ENCODE measurements at places on chromosomes 4 and X.

DNA sequence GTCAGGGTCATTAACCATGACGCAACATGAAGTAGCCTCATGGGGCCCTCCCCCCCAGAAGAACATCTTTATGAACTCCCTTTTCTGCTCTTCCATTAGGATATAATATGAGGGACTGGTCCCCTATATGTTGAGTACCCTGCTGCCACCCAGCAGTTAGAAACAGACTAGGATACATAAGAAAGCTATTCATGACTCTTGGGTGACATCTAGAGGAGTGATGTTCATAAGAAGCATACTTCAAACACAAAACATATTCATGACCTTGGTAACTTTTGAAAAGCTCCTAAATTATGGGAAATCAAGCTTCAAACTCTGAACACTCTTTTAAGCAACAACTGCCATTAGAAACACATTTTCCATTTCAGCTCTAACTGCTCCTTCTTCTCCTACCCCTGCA is 155.2 kb upstream of the SPIN4 start:
- DNase-seq = peak; percentile 12

DNA sequence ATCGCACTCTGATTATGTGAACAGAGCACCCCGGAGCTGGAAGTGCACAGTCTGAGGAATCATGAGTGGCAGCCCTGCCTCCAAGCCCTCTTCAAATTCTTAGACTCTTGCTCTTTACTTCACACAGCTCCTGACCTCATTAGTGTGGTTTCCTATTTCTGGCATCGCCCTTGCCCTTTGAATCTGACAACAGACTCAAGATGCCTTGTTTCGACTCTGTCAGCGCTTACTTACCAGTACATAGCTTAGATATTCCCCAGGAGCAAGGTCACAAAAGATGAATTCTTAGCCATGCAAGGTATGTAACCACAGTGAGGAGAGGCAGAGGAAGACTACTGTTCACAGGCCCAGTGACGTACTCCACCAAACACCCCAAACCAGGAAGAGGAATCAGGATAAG is 167.2 kb downstream of the KDR start:
- DNase-seq = no peak

DNA sequence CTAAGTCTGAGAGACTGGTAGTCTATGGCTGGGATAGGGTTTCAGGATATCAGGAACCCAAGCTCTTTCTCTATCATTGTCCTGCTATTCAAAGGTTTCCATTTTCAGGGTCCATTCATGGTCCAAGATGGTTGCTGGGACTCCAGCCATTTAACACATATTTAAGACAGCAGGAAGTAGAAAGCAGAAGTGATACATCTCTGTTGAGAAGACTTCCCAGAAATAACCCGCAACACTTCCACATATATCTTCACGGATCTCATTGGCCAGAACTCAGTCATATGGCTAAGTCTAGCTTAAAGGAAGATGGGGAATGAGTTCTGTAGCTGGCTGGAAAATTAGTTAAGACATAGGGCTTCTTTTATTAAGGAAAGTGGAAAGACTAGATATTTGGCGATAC is 23.8 kb downstream of the CTSO start:
- DNase-seq = no peak

GRCh38 chr4:185625503-185625902 is 90.2 kb upstream of the PDLIM3 start:
- no peak for DNase-seq

GRCh38 chrX:12657881-12658280 is 133.3 kb upstream of the PRPS2 start:
- no peak for DNase-seq

DNA sequence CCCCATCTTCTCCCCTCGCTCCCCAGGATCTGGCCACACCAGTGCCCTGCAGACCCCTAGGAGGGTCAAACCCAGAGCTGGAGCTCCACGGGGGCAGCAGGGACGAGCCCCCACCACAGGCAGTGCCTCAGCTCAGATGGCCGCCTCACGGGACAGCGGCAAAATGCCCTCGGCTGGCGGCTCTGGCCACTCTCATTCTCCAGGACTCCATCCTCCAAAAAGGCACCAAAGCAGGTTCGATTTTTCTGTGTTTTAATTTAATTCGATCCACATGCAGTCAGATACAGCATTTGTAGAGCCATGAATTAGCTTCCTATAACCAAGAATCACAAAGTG is 8.3 kb downstream of the FAM53A start:
- no peak for DNase-seq

GRCh38 chr4:32172086-32172485 is 1451.9 kb downstream of the PCDH7 start:
- no peak for DNase-seq

- no peak for DNase-seq
Observed at GRCh38 chr4:42466273-42466844, 69.1 kb downstream of the SHISA3 start.

DNA sequence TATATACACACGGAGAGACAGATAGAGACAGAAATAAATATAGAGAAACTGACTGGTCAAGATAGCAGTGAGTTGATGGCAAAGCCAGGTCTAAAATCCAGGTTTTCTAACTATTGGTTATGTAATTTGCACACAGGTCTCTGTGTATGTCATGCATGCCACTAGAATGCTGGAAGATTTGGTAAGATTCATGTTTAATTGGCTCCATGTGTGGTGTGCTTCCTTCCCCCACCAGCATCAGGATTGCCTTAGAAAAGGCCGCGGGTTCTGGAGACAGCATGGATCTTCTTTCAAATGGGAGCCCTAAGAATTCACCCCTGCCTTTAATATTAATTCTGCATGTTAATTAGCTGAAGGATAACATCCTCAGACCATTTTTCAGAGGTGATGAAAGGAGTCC is 31.3 kb downstream of the HAND2 start:
- DNase-seq = no peak

GRCh38 chrX:28910487-28910886 is 323.2 kb downstream of the IL1RAPL1 start:
- DNase-seq = no peak

DNA sequence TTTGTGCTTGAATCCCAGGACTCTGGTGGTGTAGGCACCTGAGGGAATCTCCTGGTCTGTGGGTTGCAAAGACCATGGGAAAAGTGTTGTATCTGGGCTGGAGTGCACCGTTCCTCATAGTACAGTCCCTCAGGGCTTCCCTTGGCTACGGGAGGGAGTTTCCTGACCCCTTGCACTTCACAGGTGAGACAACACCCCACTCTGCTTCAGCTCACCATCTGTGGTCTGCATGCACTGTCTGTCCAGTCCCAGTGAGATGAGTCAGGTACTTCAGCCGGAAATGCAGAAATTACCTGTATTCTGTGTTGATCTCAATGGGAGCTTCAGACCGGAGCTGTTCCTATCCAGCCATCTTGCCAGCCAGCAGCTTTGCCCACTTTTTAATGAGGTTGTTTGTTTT is 353.0 kb upstream of the IRS4 start:
- no peak for DNase-seq

- no peak for DNase-seq
Observed at GRCh38 chr4:2935762-2936743, 27.2 kb downstream of the NOP14 start.

- DNase-seq = no peak
Observed at GRCh38 chrX:73478961-73479360, 32.1 kb downstream of the CDX4 start.

GRCh38 chr4:27568952-27569319 is 708.3 kb downstream of the STIM2 start:
- no peak for DNase-seq

DNA sequence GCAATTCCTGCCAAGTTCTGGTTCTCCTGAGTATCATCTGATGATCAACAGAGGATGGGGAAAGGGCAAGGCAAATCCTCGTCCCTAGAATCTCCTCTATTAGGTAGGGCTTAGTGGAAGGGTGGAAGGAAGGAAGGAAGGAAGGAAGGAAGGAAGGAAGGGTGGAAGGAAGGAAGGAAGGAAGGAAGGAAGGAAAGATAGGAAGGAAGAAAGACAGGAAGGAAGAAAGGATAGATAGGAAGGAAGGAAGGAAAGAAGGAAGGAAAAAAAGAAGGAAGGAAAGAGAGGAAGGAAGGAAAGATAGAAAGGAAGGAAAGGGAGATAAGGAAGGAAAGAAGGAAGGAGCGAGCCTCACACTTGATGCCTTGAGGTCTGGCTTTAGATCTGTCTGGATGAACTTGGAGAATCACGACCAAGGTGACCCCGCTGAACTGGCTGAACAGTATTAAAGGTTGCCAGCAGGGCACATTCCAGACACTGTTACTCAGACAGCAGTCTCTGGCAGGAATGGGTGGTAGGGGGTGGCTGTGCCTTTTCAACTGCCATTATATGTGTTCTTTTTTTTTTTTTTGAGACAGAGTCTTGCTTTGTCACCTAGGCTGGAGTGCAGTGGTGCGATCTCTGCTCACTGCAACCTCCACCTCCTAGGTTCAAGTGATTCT is 57.1 kb downstream of the MAP7D2 start:
- DNase-seq = no peak

DNA sequence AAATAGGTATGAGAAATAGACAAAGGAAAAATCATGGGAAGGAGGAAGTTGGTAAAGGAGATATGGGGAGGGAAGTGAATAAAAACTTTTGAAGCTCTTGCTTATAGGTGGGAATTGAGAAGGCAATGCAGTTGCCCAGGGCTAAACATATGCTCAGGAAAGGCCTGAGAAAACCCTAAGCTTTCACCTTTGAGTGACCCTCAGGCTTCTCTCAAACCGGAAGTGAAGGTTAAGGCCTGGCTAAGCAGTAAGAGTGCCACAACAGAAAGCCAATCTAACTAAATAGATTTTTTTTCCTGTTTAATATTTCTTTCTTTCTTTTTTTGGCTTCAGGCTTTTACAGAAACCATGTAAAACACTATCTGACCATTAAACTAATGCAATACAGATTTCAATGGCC is 69.5 kb upstream of the GABRA3 start:
- DNase-seq = no peak

- no peak for DNase-seq
Observed at GRCh38 chr4:2434420-2434819, 15.7 kb downstream of the CFAP99 start.

DNA sequence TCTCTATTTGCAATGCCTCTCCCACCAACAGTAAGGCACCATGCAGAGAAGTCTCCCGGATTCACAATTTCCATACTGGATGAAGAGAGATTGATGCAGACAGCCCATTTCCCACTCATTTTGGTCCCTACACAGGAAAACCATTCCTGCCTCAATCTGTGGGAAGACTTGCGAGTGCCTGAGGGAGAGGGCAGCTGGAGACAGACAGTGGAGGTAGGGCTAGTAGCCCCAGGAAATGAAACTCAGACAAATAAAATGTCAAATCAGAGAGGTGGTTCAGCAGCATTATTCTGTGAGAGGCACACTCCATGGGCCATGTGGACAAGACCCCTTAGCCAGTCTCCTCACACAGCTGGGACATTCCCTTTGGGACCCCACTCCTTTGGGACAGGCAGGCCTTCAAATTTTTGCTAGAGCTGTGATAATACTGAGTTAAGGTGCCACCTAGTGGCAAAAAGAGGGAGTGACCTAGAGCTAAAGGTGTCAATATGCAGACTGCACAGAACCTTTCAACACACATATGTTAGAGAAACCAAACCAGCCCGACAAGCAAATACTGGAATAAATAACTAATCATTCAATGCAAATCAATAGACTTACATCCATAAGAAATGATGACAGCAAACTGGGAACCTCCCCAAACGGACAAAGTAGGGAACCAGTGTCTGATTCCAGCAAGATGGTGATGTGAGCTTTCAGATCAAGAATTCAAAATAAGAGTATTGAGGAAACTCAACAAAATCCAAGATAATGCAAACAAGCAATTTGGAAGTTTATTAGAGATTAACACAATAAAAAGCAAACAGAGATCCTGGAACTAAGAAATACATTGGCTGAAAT is 1865.3 kb upstream of the AGA start:
- peak; percentile 13 for DNase-seq

GRCh38 chrX:45191383-45191782 is 9.3 kb downstream of the DIPK2B start:
- DNase-seq = peak; percentile 42

DNA sequence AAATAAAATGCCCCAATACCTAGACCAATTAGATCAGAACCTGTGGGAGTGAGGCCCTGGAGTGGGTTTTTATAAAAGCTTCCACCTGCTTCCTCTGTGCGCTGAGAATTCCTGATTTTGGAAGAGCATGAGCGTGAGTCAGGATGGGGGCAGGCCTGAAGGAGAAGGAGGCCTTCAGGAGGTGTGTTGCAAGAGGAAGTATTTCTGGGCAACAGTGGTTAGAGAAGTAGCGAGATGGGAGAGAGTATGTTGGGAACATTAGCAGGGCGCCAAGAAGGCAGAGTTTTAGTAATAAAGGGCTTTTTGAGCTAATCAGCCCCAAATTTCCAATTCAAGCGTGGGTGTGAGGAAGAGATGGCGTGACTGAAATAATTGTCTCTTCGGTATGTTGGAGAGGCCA is 349.8 kb downstream of the UNC5C start:
- DNase-seq = no peak

DNA sequence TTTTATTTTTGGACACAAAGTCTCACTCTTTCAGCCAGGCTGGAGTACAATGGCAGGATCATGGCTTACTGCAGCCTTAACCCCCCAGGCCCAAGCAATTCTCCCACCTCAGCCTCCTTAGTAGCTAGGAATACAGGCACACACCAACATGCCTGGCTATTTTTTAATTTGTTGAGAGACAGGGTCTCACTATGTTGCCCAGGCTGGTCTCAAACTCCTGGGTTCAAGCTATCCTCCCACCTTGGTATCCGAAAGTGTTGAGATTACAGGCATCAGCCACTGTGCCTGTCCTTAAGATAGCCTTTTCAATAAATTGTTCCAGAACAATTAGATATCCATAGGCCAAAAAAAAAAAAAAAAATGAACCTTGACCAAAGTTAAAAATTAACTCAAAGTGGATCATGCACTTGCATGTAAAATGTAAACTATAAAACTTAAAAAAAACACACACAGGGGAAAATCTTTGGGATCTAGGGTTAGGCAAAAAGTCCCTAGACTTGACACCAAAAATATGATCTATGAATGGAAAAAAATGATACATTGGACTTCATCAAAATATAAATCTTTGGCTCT is 28.6 kb upstream of the NFKB1 start:
- no peak for DNase-seq

DNA sequence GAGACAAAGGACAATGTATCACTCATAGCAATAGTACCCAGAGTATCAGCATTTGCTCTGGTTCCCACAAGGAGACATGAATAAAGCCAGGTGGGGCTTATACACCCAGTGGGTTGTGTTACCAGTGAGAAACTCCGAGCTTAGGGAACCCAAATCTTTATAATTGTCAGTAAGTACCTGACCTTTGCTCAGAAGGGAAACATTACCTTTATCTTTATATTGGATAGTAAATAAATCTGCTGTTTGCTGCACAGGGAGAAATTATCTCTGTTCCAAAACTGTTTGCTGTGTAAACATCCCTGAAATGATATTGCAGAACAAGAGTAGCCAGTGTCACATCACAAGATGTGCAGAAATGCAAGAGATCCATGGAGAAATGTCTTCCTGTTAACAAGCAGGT is 12.1 kb upstream of the SLAIN2 start:
- no peak for DNase-seq

Measured in B cell (primary cell).